Activated CD8-positive, alpha-beta memory T cell treated with anti-CD3 and anti-CD28 coated beads, Interleukin-2, amount 50 U/mL, for 4 hours (primary cell): ENCODE measurements at places on chromosomes 2 and 18.

DNA sequence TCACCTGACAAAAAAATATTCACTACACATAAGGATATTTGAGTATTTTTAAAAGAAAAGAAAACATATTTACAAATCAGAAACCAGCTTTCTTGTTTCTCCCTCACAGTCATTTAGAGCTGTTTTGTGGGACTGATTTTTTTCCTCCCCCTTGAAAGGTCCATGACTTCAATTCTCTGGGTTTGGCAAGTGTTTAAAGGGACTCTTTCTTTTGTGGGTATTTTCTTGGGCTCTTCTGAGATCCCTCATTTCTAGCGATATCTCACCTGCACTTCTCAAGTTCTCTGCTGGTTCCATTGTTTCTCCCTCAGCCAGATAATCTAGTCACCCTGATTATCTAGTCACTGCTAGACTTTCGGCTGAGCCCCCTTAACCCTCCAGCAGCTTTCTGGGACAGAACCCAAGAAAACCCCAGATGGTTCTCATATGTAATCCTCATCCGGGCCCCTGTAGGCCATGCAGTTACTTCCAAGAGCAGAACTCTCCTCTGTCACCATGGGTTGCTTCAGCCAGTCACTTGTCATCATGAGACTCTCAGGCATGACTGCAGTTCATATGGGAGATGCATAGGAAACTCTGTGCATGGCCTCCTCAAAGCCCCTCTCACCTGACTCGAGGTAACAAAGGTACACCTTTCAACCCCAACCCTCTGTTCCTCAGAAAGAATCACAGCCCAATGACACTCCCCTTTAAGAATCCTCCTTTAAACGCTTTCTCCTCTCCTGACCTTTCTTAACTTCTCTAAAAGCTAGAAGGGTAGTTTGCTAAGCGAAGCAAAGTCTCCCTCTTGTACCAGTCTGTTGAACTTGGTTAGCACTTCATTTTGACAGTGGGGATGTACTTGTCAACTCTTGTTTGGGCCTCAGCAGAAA, 36.7 kb upstream of the ITGA4 start:
- DNase-seq, result no peak

DNA sequence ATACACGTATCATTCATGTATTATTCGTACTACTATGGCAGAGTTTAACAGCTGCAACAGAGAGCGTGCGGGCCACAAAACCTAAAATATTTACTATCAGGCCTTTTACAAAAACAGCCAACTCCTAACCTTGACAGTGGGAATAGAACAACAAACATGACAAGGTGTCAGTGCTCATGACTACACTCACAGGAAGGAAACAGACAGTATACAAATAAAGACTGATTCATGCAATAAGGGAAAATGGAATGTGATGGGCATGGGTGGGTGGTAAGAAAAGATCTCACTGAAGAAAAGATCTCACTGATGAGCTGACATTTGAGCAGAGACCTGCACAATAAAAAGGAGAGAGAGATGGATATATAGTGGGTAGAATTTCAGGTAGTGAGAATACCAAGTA, 347.8 kb downstream of the ALK start:
- DNase-seq, result no peak

DNA sequence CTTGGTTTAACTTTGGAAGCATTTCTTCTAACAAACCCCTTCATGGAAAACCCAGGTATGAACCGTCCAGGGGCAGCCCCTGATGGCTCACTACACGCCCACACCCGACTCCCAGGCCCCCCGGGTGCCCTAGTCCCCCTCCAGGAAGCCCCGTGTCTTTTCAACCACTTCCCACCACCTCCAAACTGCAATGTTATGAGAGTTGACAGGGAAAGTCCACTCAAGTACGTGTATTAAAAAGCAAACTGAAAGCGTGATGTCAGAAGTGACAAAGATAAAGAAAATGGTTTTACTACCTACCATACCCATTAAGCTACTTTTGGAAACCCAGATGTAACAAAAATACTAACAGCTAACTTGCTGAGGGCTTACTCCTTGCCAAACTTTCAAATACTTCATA, 51.5 kb downstream of the L3MBTL4 start:
- DNase-seq, result no peak

GRCh38 chr2:46328291-46328690, 31.1 kb downstream of the EPAS1 start:
- DNase-seq, result no peak

GRCh38 chr2:6824962-6825361, 40.7 kb downstream of the CMPK2 start:
- DNase-seq, result no peak

DNA sequence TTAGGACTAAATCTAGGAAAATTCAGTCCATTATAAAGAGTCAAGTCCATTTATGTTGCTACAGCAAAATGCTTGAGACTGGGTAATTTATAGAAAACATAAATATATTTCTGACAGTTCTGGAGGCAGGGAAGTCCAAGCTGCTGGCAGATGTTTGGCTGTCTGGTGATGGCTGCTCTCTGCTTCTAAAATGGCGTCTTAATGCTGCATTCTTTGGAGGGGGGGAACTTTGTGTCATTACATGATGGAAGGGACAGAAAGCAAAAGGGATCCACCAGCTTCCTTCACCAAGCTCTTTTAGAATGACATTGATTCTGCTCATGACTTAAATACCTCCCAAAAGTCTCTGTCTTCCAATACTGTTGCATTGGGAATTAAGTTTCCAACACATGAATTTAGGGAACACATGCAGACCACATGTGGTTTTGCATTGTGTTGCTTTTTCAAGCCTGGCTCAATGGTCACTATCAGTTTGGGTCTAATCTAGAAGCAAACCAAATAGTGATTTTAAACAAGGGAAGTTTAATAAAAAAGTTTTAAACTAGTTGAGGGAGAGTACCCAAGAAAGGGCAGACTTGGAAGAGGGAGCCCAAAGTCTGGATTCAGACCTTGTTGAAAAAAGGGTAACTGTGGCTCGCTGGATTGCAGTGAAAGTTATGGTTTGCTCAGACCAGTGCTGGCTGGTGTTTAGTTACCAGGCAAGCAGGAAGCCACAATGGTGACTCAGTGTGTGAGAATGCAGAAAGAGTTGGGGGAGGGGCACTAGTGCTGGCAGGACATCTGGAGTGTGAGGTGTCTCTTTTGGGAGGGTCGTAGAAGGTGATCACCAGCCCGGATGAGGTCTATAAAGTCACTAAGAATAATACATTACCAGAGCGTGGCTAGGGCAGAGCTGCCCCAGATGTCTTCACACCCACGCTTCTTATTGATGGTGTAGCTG, 30.8 kb downstream of the C18orf54 start:
- DNase-seq, result no peak

- no peak for DNase-seq
Measured at GRCh38 chr2:119249855-119250717, 26.5 kb downstream of the STEAP3 start.

- DNase-seq, result no peak
Measured at GRCh38 chr2:236177967-236178889, 10.0 kb upstream of the GBX2 start.

- no peak for DNase-seq
Measured at GRCh38 chr18:1150344-1150743, 245.7 kb downstream of the ADCYAP1 start.

DNA sequence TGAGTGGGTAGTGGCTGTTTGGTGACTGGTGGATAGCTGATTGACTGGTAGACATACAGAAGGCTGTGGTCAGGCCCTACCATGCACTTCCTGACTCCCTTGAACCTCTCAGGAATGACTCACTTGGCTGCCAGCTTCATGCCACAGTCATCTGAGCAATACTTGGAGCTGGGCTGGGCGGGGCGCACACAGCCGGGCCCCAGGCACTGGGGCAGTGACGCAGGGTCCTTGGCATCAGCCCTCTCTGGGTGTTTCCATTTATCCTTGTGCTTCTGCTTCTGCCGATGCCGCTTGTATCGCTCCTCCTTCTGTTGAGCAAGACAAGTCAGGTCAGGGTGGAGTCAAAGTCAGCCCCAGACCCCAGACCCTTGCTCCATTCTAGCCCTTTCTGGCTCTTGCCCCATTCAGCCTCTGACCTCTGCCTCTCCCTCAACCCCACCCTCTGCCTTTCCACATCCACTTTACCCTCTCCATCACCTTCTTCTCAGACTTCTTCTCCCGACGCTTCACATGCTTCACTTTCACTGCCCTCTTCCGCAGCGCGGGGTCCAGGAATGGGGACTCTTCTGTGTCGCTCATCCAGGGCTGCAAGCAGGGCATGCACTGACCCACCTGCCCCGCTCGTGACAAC, 3.0 kb upstream of the MBD1 start:
- no peak for DNase-seq

DNA sequence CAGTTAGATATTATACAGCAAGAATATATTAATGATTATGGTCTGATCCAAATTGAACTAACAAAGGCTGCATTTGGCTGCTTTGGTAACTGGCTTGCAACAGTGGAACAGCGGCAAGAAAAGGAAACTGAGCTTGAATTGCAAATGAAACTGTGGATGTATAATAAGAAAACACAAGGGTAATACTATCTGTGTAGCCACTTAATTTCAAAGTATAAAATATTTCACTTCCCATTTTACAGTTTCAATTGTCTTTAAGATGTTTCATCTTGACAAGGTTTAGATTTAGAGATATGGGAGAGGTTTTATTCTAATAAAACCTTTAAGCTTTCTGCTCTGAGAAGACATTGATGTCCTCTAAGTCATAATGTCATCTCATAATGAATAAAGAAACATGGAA, 23.8 kb downstream of the WDR75 start:
- DNase-seq, result no peak

GRCh38 chr2:206996556-206997065, 57.3 kb downstream of the CPO start:
- DNase-seq, result no peak

GRCh38 chr2:164917296-164917903, 37.9 kb downstream of the SLC38A11 start:
- no peak for DNase-seq

DNA sequence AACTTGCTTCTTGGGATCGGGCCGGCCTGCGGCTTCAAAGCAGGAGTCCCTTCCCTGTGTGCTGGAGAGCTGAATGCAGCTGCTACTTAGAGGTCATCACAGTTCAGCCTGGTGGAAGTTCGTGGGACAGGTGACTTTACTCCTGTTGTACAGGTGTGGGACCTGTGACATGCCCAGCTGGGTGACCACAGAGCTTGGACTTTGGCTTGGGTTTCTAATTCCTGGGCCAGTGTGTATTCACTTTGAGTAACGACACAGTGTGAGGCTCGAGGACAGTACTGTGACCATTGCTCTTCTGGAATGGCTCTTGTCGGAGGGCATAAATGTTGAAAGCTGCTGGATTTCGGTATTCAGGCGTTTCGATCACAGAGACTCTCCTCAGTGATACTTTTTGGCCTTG, 114.5 kb downstream of the STPG4 start:
- no peak for DNase-seq

GRCh38 chr2:127377262-127377661, 10.5 kb downstream of the MAP3K2 start:
- DNase-seq, result no peak

GRCh38 chr2:167423731-167424130, 535.5 kb downstream of the XIRP2 start:
- no peak for DNase-seq

- DNase-seq, result no peak
Measured at GRCh38 chr2:27347641-27348040, 8.9 kb downstream of the GTF3C2 start.

GRCh38 chr2:174003720-174004695, 38.8 kb upstream of the SP3 start:
- no peak for DNase-seq

- no peak for DNase-seq
Measured at GRCh38 chr2:174568425-174568824, 29.2 kb downstream of the WIPF1 start.

- DNase-seq, result no peak
Measured at GRCh38 chr18:67705748-67706147, 189.2 kb upstream of the DSEL start.

DNA sequence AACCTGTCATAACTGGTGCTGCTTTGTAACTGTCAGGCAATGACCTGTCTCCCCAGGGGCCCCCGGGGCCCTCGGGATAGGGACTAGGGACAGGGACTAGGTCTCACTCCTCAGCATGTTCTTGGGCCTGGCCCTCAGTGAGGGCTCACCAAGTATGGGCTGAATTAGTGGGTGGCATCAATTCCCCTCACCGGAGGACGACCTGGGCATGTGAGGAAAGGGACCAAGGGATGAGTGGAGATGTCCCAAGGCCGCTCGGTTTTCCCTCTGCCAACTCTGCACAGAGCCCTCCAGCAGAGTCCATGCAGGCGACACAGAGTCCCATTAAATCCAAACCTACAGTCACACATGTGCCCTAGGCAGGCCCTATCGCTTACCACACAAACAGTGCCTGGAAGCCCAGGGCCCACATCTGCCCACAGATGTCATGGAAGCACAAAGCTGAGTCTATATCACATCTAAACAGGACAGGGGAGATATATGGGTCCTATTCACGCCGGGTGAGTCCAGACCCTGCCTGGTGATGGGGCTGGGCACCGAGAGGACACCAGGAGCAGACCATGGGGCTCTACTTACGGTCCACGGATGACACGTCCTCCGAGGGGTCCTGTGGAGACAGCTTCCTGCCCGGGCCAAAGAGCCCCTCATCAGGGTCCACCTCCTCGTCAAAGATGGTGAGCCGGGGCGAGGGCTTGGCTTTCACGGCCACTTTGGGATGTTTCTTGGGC, 26.6 kb downstream of the HS1BP3 start:
- no peak for DNase-seq

DNA sequence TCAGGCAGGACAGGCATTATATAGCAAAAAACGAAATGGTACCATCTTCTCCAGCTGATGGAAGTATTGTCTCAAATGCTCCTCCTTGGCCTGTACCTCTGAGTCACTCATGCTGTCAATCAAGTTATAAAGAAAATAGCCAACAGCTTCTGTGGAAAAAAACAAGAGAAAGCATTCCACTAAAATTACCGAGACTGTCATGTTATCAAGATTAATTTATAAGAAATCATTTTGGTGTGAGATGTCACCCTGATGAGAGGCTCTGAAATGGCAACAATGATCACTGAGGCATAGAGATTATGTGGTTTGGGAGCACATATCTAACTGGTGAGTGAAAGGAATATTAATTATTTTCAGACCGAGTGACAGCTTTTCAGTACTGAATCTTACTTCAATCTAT, 47.4 kb downstream of the LRPPRC start:
- DNase-seq, result no peak

DNA sequence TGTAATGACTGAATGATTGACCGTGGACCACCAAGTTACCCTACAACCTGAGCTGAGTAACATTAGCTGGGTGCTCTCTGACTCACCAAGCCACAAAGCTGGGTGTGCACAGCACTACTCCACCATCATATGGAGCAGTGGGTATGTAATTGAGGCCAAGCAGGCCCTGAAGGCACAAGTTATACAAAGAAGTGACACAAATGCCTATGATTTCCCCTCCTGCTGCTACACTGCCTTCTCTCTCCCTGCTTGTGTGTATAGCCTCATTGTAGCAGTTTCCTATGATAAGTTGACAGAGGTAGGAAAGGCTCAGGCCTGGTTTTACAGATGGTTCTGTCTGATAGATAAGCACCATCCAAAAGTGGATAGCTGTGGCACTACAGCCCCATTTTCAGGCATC, 1327.2 kb upstream of the DDX18 start:
- DNase-seq, result no peak

DNA sequence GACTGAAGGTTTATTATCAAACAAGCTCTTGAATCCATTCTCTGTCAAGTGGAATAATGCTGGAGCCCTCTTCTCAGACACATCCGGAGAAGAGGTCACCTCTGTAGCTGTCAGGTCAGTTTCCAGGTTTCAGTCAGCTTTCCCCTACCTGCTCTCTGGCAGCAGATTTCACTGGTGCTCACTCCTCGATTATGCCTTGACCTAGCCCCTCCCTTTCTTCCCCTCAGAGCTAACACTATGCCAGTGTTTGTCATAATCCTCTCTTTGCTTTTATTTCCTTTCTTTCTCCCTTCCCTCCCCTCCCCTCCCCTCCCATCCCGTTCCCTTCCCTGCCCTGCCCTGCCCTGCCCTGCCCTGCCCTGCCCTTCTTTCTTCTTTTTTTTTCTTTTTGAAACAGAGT, 22.5 kb upstream of the PLEKHM3 start:
- no peak for DNase-seq
